ENCODE measurements at places on chromosomes 11 and 22.

DNA sequence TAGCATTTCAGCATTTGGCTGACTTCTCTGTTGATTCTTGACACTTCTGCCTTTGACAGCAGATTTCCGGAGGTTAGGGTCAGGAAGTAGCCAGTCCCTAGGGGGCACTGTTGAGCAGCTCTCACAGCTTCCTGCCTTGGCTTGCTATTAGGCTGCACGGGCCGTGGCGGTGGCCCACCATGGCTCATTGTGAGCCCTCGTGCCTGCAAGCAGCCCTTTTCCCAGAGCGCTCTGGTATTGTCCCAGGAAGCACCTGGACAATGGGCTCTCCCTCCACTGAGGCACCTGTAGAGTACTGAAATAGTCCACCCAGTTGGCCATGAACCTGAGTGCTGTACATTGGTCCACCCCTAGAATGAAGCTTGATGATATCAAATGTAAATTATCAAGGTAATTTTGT is 100.2 kb upstream of the GAL start:
- DNase-seq: peak; percentile 55

DNA sequence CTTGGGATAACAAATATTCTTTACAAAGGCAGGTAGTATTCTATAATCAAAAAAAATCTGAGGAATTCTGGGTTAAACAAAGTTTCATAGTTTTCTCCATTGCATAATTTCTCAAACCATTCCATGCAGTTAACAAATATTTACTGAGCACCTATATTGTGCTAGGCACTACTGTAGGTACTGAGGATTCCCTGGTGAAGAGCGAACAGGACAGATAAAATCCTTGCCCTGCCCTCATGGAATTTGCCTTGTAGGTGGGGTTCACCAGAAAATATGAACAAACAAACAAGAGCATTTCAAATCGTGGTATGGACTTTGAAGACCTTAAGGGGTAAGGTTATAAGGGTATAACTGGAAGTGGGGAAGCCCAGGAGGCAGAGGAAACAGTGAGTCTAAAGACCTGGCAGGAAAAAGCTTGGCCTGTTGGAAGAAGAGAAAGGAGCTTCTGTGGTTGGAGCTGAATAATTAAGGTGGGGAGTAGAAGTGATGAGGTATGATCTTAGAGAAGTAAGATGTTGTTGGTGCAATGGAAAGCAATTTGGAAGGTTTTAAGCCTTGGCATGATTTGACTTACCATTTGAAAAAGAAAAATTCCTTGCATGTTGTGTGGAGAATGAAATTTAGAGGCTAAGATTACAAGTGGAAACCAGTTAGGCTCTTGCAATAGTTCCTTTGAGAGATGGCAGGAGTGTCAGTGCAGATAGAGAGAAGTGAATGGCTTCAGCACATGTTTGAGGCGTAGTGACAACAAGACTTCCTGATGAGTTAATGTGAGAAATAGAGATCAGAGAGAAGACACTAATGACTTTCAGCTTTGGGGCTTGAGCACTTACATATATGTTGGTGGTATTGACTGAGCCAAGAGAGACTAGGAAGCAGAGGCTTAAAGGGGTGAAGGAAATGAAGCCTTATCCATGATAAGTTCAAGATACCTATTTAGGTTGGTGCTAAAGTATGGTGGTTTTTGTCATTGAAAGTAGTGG is 55.7 kb upstream of the PICALM start:
- no peak for DNase-seq

DNA sequence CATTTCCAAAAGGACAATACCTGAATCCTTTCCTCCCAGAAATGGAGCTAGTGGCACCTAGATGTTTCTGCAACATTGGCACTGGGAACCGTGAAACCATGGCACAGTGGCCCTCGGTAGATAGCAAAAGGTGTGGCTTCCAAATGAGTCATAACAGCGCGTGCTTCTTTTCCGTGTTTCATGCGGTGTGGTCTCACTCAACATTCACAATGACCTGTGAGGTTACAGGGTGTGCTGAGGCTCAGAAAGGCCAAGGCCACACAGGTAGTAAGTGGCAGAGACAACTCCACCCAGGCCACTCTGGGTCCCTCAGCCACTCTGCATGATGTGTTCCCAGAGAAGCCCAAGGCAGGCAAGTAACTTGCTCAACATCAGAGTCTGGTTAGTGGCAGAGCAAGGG is 67.4 kb downstream of the TP53I11 start:
- DNase-seq: no peak

DNA sequence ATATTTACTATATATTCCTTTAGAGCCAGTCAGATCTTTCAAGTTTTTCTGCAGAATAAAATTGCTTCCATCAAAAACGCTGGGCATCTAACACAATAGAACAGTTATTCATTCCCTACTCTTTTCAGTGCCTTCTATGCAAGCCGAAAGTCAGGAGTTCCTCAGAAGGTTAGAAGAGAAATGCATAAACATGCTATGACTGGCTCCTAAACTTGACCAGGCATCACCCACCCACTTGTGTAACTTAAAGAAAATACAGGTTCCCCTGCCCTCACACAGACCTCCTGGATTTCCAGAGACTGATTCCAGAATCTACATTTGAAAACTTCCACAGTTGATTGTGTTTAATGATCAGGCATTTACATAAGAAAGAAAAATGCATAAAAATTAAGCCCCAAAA is 19.3 kb upstream of the ARHGAP32 start:
- no peak for DNase-seq

GRCh38 chr11:121459413-121460017 is 6.7 kb upstream of the SORL1-AS1 start:
- peak; percentile 19 for DNase-seq

- no peak for DNase-seq
Observed at GRCh38 chr22:21688706-21689381, 23.0 kb downstream of the PPIL2 start.
